NCI-H1417 treated with DMSO at 0.1 percent for 48 hours (cell line): ENCODE measurements at places on chromosomes 12 and 14.
A peak's percentile ranks its signal among the peaks of the same experiment; 100 is the strongest.

DNA sequence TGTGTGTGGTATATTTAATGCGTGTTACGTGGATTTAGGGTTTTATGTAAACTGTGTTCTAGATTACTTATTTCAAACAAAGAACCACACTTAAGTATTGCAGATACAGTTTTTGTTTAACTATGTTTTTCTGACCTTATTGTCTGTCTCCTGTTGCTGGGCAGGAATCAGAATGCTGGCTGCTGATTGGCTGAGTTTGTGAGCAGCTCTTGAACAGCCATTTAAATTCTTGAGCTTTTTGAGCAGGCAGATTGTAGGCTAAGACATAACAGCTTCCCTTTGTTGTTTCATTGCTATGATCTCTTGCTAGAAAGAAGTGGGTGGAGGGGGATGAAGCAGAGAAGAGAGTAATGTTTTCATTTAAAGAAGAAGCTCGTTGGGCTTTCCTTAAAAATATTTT lies 52.2 kb downstream of the ATF7IP start:
- no peak for DNase-seq

DNA sequence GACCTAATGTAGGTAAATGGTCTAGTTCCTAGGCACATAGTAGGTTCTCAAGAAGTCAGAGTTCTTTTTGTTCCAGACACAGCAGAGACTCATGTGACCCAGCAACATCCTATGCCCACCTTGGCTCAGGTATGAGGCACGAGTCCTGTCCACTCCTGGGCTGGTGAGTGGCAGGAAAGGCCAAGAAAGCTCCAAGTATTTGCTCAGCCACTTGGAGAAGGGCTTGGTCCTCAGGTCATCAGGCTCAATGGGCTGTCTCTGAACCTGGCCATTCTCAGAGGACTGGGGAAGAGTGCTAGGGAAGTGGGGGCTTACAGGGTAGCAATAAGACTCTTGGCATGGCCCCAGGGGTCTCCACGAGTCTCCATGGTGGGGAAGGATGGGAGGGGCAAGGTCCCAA lies 253.1 kb downstream of the NTF3 start:
- DNase-seq: no peak

- DNase-seq: no peak
Observed at GRCh38 chr12:121154793-121155375, 22.2 kb downstream of the P2RX7 start.

GRCh38 chr14:96727073-96727472 lies 70.1 kb upstream of the VRK1 start:
- DNase-seq: no peak

- peak; percentile 48 for DNase-seq
Observed at GRCh38 chr12:2322554-2323120, 269.9 kb downstream of the CACNA1C start.

DNA sequence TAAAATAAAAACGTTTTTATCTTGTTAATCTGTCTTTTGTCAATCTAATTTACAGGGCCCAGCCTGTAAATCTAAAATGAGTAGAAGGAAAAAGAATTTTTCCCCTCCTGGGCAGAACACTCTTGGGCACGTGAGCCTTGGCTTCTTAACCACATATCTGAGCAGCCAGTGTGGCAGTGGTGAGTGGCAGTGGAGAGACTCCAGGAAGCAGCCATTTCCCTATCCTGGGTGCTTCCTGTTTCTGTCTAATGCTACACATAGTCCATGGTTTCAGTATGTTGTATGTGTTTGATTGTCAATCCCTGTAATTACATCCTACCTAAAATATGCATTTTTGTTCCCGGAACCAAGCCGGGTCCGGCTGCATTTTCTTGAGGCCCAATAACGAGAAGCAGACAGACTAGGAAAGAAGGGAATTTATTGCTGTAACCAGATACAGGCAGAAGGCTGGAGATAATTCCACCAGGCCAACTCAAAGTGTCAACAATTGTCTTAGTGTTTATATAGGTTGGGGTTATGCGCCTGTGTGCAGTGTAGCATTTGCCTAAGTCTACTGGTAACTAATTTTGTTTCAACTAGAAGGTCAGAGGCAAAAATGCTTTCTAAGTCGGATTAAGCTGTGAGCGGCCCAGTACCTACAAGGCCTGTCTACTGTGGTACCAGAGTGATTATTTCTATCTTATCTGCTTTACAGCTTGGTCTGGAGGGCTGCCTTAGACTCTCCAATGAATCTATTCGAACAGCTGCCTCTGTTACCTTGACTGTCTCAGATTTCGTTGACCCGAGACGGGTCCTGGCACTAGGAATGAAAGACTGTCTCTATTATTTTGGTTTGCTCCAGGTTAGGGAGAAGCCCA lies 82.4 kb upstream of the RESF1 start:
- no peak for DNase-seq

- DNase-seq: no peak
Observed at GRCh38 chr14:55398679-55399078, 13.0 kb downstream of the ATG14 start.

DNA sequence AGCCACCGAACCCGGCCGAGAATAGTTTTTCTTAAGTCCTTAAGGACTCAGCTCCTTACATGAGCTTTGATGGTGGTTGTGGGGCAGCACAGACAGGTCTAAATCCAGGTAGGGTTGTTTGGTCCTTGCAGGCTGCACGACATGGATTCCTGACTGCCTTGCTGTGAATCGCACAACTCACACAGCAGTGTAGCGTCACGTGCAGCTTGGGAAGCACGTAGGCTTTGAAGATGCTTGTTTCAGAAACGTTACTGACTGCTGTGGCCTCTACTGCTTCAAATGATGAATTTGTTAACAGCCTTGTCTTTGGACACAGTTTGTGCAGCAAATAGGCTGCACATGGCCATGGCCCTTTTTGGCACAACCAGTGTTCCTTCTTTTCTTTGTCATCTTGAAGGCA lies 29.9 kb downstream of the ZBTB42 start:
- no peak for DNase-seq

GRCh38 chr12:111355201-111355925 lies 13.5 kb downstream of the PHETA1 start:
- no peak for DNase-seq

DNA sequence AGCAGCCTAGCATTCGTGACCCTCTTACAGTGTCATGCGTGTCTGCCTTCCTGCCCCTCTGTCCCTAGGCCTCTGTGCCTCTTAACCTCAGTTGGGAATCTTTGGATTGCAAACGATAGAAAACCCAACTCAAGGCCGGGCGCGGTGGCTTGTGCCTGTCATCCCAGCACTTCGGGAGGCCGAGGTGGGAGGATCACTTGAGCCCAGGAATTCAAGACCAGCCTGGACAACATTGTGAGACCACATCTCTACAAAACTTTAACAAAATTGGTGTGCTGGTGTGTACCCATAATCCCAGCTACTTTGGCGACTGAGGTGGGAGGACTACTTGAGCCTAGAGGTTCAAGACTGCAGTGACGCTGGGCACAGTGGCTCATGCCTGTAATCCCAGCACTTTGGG lies 36.7 kb downstream of the TMEM120B start:
- no peak for DNase-seq

GRCh38 chr12:93184672-93185368 lies 192.9 kb upstream of the NUDT4 start:
- no peak for DNase-seq

DNA sequence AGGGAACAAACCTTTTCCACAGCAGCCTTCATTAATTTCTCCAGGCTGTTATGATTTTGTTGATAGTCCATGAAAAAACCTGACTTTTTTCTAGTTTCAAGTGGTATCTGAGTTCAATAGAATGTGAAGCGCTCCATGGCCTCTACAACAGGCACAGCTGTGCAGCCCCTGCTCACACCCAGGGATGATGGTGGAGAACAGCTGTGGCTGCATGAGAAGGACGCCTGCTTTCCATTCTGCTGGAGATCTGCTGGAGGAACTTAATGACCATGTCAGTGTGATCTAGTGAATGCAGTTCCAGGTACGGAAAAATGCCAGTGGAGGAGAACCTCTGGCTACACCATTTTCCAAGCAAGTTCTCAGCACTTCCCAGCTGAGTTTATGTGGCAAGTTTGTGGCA lies 80.6 kb downstream of the PIWIL1 start:
- DNase-seq: no peak

- DNase-seq: no peak
Observed at GRCh38 chr12:106583242-106584103, 669 bp downstream of the RFX4 start.

DNA sequence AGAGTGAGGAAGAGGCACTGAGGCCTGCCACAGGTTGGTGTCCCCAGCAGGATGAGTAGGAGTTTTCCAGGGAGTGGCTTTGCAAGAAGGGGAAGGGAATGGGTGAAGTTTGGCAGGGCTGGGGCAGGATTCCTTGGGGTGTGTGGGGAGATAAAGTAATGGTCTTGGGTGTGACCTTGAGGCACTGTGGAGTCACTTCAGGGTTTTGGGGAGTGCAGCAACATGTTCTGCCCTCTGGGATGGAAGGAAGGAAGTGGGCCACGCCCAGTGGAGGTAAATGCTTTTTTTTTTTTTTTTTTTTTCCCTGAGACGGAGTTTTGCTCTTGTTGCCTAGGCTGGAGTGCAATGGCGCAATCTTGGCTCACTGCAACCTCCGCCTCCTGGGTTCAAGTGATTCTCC lies 108.9 kb downstream of the ADCK1 start:
- DNase-seq: no peak

- no peak for DNase-seq
Observed at GRCh38 chr14:38238332-38238731, 17.6 kb downstream of the CLEC14A start.

DNA sequence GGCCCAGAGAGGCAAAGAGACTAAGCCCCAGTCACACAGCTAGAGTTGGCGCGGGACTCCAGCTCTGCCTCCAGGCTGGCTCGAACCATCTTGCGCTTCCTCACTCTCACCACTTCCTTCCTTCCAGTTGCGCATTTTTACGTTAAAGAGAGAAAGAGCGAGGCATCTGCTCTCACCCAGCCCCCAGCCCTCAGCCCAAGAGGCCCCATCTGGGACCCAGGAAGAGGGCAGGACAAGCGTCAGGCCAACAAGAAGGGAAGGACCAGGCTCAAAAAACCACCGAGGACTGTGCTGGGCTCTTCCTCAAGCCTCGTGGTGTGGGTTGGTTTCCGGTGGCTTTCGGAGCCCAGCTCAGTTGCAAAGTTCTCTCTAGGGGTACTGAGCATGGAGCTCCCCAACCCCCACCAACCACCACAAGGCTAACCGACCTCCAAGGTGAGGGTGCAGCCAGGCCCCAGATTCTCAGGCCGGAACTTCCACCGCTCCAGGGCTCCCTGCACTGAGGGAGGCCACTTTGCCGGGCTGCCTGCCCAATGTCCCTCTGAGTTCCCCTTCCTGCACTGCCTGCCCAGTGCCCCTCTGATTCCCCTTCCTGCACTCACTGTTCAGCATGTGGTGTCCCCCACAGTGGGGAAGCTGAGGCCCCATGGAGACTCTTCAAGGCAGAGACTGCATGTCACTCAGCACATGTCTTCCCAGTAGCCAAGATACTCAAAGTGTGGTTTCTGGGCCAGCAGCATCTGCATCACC lies 35.9 kb downstream of the TESC start:
- no peak for DNase-seq

DNA sequence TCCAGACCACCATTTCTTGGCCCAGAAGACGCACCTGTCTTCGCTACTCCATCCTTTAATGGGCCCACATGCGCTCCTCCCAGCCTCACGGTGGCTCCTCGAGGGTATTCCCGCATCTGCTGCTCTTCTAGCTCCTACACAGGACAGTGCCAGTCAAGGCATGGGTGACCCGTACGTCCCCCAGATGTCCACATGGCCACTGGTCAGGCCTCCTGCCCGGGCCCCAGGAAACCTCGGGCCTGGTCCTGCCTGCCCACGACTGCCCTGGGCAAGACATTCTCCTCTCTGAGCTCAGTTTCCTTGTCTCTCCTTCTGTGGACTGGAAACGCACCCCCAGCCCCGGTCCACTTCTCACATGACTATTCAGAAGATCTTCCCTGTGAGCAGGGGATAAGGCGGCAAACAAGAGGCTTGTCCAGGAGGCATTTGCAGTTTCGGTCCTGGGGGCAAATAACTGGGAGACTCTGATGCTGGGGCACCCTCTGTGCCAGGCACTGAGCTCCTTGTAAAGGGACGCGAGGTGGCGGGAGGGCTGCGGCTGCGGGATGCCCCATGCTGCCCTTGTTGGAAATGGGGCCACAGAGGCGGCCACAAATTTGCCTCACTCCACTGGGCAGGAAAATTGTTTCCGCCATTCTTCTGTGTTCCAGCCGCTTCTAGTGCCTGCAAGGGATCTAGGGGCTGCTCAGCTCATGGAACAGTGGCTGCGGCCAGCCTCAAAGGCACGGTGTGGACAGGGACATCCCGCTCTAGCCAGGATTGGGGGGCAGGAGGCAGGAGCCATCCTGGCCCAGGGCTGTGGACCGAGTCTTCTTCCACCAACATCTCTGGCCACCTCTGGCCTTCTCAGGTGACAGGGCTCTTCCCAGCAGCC lies 6.8 kb upstream of the BEGAIN start:
- no peak for DNase-seq

DNA sequence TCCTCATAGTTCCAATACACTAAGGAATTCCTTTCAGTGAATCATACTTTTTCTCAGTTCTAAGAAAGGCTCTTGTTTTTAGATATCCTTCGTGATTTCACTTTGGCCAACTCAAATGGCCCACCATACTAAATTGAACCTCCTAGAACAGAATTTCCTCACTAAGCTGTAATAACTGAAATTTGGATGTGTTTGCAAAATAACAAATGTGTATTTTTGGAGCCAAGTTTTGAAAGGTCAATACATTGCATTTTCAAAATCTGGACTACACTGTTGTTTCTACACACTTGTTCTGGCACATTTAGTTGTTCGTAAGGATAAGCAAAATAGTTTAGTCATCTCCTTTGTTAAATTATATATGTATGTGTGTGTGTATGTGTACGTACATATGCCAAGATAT lies 439.0 kb upstream of the STXBP6 start:
- DNase-seq: no peak

DNA sequence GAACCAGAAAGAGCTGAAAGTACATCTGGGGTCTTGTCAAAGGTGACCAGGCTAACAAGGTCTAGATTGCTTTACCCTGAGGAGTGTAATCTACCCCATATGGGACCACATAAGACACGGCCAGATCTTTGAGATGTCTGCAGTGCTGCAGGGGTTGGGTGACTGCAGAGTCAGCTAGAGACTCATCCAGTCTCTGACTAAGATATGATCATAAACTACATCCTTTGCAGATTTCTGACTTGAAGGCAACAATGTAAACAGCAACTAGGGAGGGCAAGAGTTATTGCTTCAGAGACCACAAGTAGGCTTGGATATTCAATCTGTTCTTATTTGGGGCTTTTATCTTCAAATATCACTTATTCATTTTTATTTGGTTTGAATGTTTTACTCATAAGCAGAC lies 1080.5 kb upstream of the FOXG1 start:
- DNase-seq: no peak

- no peak for DNase-seq
Observed at GRCh38 chr14:71524320-71524982, 407.8 kb upstream of the RGS6 start.

GRCh38 chr14:68643673-68644072 lies 149.2 kb downstream of the ZFP36L1 start:
- no peak for DNase-seq

- no peak for DNase-seq
Observed at GRCh38 chr12:7647071-7647470, 18.6 kb downstream of the APOBEC1 start.

DNA sequence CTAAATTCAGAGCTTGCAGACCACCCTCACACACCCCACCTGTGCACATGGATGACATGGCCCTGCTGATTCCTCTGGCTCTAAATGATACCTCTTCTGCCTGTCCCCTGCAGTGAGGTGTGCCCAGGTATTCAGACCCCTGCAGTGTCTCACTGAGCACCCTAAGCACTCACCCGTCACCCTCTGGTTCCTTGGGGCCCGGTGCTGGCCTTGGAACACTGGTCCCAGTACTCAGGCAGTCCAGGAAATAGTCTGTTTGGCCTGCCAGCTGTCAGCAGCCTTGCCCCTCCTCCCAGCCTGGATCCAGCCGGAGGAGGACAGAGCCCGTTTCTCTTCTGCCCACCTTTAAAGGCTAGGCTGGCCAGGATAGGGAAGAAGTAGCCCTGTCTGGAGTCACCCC lies 44.9 kb downstream of the ESRRB start:
- no peak for DNase-seq
